ENCODE measurements at places on chromosomes 12 and 14. TPM values are rescaled to one million over a fixed set of nuclear protein-coding genes. Genes with fewer than 3 reads are reported as not detected.

PLBD1 gene
- total RNA-seq = 15.2 TPM

DNA sequence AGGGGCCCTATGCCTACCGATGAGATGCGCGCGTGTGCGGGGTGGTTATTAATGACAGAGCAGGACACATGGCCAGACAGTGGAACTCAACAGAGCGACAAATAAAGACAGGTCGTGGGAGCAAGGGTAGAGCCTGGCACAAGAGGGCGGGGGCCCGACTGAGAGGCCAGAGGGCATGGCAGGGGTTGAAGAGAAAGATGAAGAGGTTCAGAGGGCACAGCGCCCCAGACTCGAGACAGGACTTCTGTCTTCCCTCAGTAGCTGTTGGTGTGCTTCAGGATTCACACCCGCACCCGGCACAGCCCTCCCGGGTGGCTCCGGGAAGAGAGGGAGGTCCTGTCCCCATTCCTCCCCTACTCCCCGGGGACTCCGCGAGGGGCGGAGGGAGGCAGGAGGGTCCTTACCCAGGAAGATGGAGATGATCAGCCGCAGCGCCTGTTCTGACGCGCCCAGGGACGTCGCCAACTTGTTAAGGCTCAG lies 366 bp downstream of the LPCAT3 start:
- no peaks in the 10 kb centered on the region for H3K4me1 ChIP-seq
- H3K27ac ChIP-seq = no peak overlapping the region
- no peaks in the 10 kb centered on the region for H3K36me3 ChIP-seq

DNA sequence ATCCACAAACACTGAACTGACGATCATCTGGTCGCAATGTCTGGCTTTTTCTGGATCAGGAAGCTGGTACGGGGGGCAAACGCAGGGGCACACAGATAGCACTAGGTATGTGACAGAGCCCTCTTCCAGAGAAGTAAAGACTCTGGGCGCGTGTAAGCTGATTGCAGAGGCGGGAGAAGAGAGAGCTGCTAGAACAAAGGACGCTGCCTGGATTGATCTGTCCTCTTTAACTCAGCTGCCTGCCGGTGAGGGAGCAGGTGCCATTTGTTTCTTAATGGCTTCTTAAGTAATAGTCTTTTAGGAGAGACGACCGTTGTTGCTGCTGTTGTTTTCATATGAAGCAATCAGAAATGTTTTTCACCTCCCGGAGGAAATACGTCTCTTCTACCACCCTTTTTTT lies 77.3 kb downstream of the GLT1D1 start:
- no peak overlapping the region for H3K27ac ChIP-seq
- H3K4me1 ChIP-seq = no peaks in the 10 kb centered on the region
- no peaks in the 10 kb centered on the region for H3K27me3 ChIP-seq
- H3K36me3 ChIP-seq = no peaks in the 10 kb centered on the region

DNA sequence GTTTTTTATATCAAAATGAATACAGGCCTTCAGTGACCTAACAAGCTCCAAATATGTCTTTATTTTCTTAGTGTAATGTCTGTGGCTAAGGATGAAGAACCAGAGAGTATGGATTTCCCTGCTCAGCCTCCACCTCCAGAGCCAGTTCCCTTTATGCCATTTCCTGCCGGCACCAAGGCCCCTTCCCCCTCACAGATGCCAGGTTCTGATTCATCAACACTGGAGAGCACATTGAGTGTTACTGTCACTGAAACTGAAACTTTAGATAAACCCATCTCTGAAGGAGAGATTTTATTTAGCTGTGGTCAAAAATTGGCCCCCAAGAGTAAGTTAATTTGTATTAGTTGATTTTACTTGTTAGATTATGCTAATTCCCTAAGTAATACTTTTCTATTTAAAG lies 61.0 kb downstream of the KIAA0586 start:
- H3K27me3 ChIP-seq = no peaks in the 10 kb centered on the region
- H3K4me3 ChIP-seq = no peak overlapping the region
- H3K4me1 ChIP-seq = no peaks in the 10 kb centered on the region
